ENCODE measurements at places on chromosomes 3 and 15.
A peak's percentile ranks its signal among the peaks of the same experiment; 100 is the strongest.

- DNase-seq = no peak
Observed at GRCh38 chr3:33750211-33750548, 32.1 kb upstream of the CLASP2 start.

DNA sequence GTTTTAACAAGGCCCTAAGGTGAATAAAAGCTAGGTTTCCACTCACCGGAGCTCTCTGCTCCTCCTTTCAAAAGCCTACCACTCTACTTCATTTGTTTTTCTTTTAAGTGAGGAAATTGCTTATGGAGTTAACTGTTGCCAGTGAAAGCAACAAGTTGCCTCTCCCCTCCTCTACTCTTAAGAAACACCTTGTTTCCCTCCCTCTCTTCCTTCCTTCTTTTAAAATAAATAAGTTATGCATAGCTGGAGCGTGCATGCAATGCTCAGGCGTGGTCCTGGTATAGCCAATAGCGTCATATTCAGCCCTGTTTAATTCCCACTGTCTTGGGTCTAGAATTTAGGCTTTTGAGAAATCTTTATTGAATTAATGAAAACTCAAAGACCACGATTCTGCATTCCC, 101.1 kb upstream of the IGF1R start:
- no peak for DNase-seq

GRCh38 chr15:27398631-27399161, 427.7 kb downstream of the GABRG3 start:
- no peak for DNase-seq

DNA sequence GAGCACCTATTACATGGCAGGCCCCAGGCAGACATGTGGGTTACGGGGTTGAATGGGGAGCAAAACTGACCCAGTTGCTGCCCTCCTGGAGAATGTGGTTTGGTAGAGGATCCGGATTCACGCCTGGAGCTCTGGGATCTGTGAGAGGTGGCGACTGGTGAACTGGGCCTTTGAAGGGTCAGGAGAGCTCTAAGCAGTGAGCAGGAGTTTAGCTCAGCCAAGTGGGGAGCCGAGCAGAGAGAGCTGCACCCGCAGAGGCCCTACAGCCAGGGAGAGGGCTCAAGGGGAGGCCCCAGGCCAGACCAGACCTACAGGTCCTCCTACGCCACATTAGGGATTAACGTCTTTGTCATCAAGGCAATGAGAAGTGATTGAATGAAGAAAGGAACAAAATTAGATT, 179.8 kb upstream of the TLE3 start:
- DNase-seq = no peak

DNA sequence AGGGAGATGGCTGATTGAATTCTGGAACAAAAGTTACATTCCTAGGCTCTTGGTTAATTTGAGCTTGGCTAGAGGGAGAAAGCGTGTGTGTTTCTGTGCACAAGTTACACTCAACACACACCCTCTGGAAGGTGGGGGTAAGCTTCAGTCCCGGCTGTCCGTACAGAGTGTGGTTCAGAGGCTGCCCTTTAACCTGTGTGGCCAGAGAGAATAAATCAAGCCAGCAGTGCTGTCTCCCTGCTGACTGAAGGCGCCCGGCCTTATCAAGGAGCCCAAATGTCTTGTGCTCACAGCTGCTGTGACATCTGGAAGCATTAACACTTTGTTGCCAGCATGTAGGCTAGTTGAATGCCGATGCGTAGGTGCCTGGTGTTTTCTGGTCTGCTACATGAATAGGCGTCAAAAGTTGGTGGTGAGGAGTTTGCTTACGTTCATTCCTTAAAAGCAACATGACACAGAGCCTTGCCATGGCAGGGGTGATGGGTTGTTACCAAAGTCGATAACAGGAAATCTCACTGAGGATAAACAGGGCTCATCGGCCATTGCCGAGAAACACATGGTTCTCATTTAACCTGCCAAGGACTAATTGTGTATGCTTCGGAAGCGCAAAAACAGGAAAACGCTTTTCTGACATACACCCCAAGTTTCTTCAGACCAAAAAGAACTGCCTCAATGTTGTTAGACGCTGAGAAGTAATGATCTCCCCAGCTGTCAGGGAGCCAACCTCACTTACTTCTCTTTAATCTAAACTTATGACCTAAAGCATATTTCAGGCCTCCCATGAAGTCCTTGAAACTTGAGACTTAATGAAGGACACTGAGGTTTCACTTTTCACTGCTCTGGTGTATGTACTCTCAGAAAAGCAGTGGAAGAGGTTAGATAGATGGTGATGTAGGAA, 95.8 kb upstream of the CTDSPL start:
- DNase-seq = no peak

DNA sequence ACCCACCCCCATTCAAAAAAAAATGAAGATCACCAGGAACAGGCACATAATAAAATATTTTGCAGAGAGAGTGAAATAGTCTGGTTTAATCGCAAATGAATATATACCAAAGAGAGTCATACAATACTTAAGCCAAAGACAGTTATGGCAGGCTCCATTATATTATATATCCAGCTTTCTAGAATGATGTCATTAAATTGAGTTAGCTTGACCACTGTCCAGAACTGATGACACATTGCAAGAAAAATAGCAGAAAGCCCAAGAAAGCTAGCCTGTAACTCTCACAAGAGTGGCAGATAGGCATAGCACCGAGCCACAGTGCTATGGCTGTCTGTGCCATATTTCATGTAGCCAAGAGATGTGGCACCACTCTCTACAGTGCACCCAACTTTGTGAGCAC, 231.9 kb upstream of the SEMA6D start:
- DNase-seq = no peak

GRCh38 chr3:163056874-163057497, 1560.4 kb downstream of the OTOL1 start:
- DNase-seq = peak; percentile 23

GRCh38 chr3:59886790-59887189, 837.0 kb upstream of the CFAP20DC start:
- DNase-seq = no peak
